Cardiac muscle cell (in vitro differentiated cells and primary cell): ENCODE measurements at places on chromosomes 16 and 17. TPM values are rescaled to one million over a fixed set of nuclear protein-coding genes. Genes with fewer than 3 reads are reported as not detected.

CMTM1 gene
- 1.2 and 2.0 TPM in 2 replicates for total RNA-seq

- H3K27ac ChIP-seq = peak overlapping the region; percentile 97
- H3K36me3 ChIP-seq = peaks cover 9% of the 10 kb centered on the region
- peaks cover 27% of the 10 kb centered on the region for H3K4me1 ChIP-seq
- peak; percentile 78 for DNase-seq
Measured at GRCh38 chr16:27520982-27521673, 28.6 kb downstream of the GTF3C1 start.

DNA sequence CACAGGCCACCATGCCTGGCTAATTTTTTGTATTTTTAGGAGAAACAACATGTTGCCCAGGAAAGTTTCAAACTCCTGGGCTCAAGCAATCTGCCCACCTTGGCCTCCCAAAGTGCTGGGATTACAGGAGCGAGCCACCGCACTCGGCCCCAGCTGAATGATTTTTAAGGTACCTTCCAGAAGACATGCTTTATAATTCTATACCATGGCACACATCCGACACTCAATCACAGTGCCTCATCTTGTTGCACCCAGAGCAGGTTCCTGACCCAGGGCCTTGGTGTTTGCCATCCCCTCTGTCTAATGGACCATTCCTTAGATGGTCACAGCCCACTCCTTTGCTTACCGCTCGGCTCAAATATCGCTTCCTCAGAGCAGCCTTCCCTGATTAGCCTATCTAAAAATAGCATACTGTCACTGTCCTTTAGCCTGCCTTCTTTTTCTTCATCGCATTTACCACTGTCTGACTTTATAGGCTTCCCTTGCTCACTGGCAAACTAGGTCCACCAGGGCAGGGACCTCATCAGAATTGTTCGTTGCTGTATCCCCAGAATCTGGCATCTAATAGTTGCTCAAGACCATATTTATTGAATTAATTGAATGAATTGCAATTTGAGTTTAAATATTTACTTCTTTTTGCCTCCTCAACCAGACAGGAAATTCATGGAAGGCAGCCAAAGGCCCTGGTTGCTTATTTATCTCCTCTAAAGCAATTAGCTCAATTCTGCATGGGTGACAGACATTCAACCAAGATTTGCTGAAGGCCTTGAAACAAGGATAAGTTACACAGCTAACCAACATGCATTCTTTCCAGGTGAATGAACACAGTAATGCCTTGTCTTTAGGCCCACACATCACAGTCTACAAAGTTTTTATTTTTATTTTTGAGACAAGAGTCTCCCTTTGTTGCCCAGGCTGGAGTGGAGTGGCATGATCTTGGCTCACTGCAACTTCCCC lies 6.3 kb upstream of the TENT4B start:
- peak overlapping the region; percentile 35 for H3K27ac ChIP-seq
- H3K4me3 ChIP-seq = no peak overlapping the region
- no peaks in the 10 kb centered on the region for H3K27me3 ChIP-seq
- H3K36me3 ChIP-seq = no peaks in the 10 kb centered on the region

AOC2 gene
- total RNA-seq = 2.5 and 5.6 TPM in 2 replicates

DNA sequence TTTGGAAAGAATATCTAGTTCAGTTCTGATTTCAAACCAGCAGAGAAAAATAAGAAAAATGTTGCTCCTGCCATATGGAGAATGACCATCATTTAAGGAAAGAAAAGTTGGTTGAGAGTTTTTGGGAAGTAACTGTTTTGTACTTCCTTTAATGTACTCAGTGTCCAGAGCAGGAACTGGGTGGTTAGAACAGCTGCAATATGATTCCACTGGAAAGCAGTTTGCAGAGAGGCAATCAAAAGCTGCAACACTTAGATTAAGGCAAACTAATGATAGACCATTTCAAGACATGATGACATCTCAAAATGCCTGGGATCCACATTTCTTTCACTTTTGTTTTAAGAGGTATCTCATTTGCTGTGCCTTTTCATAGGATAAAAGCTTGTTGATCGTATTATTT lies 313.3 kb upstream of the HSBP1 start:
- H3K4me1 ChIP-seq = no peaks in the 10 kb centered on the region
- peaks cover 12% of the 10 kb centered on the region for H3K27me3 ChIP-seq
- H3K36me3 ChIP-seq = no peaks in the 10 kb centered on the region
- H3K4me3 ChIP-seq = no peak overlapping the region

UMOD gene
- total RNA-seq = not detected in 2 replicates

SCIMP gene
- total RNA-seq = not detected in 2 replicates

DNA sequence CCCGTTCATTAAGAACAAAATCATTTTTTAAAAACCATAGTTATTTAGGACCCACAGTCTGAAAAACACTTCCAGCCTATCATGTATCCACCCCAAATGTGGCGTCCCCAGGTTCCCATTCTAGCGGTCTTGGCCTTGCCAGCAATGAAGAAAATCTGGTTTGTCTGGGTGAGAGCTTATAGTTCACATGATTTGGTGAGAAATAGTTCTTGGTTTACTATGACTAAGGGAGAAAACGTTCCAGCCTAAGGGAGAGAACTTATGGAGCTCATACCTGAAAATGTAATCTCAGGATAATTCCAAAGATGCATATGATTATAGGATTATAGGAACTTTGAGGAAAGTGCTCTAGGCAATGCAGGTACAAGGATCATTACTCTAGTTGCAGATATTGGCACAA lies 4.8 kb downstream of the MARVELD3 start:
- H3K4me1 ChIP-seq = no peaks in the 10 kb centered on the region
- H3K36me3 ChIP-seq = no peaks in the 10 kb centered on the region
- H3K27me3 ChIP-seq = peaks cover 25% of the 10 kb centered on the region

GRCh38 chr17:67067571-67068482 lies 23.5 kb downstream of the CACNG1 start:
- H3K36me3 ChIP-seq = no peaks in the 10 kb centered on the region
- no peak for DNase-seq
- H3K27me3 ChIP-seq = no peaks in the 10 kb centered on the region
- H3K4me3 ChIP-seq = no peak overlapping the region

GRCh38 chr17:49341356-49341755 lies 20.7 kb downstream of the ZNF652 start:
- H3K27ac ChIP-seq = no peak overlapping the region
- H3K4me1 ChIP-seq = peaks cover 12% of the 10 kb centered on the region
- no peaks in the 10 kb centered on the region for H3K36me3 ChIP-seq
- DNase-seq = no peak
- H3K27me3 ChIP-seq = no peaks in the 10 kb centered on the region

DNA sequence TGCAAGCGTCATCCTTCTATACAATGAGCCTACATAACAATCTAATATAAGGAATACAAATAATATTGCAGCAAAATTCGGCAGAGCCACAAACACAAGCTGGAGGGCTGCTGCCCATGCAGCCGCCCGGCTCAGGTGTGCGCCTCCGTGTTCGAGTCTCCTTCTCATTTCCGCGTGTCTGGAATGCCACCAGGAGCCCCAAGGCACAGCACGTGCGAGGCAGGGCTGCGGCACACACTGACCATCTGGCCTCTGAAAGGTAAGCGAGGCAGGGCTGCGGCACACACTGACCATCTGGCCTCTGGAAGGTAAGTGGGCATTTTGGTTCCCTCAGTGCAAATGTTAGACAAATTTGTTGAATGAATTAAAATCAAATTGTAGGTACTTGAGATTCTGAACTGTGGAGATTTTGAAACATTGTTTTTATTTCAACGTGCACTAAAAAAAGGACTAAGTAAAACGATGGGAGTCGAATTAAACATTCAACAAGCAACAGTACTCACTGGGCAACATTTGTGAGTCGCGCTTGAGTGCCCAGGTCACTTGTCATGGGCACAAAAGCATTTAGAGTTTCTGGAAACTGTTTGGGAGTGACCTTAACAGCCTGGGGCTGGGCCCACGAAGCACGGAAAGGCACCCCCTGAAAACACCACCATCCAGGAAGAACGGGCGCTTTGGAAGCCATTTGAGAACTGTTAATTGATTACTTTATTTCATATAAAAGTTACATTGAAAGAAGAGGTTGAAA lies 37.4 kb downstream of the ZDHHC7 start:
- H3K4me3 ChIP-seq = no peak overlapping the region
- H3K27me3 ChIP-seq = no peaks in the 10 kb centered on the region
- H3K27ac ChIP-seq = peak overlapping the region; percentile 36
- H3K4me1 ChIP-seq = peaks cover 5% of the 10 kb centered on the region
- no peak for DNase-seq
- peaks cover 32% of the 10 kb centered on the region for H3K36me3 ChIP-seq

DNA sequence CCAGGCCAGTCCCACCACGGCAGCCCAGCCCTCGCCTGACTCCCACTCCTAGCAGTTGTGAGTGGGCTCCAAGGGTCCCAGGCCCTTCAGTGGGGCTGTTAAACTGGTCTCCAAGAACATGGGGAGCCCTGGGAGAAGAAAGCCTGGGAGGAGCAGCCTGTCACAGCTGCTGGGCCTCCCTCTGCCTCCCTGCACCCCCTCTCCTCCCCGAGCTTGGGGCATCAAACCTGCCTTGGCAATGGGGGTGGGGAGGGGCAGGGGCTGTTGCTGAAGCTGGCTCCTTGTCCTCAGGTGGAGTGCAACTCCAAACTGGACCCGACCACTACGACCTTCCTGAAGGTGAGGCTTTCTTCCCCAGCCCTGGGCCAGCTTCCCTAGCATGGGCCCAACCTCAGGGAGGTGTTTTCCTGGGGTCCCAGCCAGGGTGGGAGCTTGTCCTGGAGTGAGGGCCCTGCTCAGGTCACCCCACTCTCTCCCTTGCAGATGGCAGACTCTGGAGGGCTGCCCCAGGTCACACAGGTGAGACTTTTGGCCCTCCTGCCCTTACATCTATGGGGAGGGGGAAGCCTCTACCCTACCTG lies 6.6 kb upstream of the SETD6 start:
- H3K4me1 ChIP-seq = no peaks in the 10 kb centered on the region
- DNase-seq = no peak
- H3K27me3 ChIP-seq = no peaks in the 10 kb centered on the region
- no peaks in the 10 kb centered on the region for H3K36me3 ChIP-seq

DNA sequence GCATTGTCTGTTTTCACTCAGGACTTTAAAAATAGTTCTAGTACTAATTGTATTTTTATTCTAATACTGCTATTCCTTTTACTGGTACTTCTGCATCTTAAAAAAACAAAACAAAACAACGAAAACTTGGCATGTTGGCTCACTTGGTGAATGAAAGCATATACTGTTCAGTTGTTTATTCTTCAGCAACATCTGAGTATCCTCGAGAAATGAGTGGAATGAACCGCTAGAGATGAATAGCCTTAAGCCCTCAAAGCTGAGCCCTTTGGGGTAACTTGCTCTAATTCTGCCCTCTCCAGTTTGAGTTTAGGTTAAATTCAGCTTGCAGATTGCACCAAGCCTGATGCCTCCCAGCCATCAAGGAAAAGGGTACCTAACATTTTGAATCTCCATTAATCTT lies 126.5 kb downstream of the WWOX start:
- no peaks in the 10 kb centered on the region for H3K27me3 ChIP-seq
- no peak overlapping the region for H3K27ac ChIP-seq
- no peak for DNase-seq
- H3K4me3 ChIP-seq = no peak overlapping the region
- H3K36me3 ChIP-seq = no peaks in the 10 kb centered on the region

CLUH gene
- 70.7 and 93.5 TPM in 2 replicates for total RNA-seq
